ENCODE measurements at places on chromosomes 6 and 20. TPM values are rescaled to one million over a fixed set of nuclear protein-coding genes. Genes with fewer than 3 reads are reported as not detected.

DNA sequence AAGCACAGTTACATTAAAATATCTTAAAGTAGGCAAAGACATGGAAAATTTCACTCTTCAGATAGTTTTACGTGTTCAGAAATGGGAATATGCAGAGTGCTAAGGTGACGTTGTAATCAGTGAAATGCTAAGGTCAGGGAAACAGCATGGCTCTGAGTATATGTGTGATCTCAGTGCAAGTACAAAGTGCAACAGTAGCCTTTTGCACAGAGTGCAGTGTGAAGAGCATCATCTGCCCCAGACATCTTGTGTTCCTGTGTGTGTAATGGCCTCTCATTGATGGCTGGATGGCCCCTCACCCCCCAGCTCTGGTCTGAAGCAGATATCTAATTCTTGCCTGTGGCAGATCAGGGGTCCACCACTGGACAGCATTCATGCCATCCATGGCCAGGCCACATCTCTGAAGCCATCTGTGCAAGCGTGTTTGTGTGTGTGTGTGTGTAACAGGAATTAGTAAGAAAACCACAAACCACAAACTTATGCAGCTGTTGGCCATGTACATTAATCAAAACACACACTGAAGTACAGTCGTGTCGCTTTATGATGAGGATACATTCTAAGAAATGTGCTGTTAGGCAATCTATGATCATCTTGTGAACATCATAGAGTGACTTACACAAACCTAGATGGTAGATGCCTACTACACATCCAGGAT lies 165.1 kb downstream of the RALGAPA2 start:
- no peak for DNase-seq

DNA sequence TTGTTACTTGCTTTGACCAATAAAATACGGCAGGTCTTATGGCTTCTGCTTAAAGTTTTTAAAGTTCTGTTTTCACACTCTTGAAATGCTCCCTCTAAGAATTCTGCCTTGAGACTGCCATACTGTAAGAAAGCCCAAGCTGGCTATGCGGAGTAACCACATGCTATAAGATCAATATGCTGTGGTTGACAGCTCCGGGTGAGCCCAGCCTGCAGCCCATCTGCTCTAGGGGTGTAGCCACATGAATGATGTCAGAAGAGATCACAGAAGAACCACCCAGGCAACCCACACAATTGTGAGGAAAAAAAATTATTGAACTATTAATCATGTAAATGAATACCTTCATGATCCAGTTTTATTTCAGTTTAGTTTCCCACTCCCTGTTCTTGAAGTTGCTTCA lies 26.1 kb upstream of the SH3BGRL2 start:
- no peak for DNase-seq

DNA sequence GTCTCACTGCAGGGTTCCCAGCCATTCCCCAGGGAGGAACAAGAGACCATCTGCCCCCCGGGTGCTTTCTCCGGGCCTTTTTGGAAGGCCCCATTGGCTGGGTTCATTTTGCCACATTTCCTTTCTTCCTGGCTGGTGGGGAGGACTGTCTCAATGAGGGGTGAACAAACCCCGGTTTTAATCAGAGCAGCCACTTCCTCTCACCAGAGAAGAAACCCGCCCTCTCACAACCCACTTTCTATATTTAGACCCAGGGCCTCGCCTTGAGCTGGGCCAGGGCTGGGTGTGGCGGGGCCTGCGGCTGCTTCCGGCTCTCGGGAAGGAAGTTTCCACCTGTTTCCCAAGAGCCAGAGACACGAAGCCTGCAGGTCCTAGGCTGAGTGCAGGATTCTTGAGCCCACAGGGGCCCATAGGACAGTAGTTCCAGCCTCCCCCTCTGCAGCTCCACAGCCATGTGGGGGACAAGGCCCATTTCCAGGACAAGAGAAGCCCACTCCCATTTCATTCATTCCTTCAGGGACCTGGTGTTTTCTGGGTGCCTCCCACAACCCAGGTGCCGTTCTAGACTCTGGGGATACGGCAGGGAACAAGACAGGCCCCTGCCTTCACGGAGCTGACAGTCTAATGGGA lies 41.8 kb downstream of the RBM38 start:
- no peak for DNase-seq

- no peak for DNase-seq
Measured at GRCh38 chr6:1630212-1630770, 20.6 kb downstream of the FOXC1 start.

DNA sequence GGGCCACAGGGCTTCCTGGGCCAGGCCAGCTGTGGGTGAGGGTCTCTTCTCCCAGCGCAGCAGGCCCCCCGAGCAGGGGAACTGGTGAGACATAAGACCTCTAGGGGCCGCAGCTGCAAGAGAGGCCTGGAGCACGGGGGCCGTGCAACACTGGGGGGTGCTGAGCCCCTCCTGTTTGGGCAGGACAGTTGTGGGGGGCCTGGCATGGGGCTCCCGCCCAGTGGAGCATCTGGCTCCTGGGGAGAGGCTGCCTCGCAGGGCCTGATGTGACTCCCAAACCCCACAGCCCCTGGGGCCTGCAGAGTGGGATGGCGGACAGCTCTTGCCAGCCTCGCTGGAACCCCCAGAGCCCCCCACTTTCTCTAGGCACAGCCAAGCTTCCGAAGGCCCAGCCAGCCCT lies 16.9 kb upstream of the GATA5 start:
- DNase-seq: no peak

RIMS4 gene
- total RNA-seq: 3.6 TPM

DNA sequence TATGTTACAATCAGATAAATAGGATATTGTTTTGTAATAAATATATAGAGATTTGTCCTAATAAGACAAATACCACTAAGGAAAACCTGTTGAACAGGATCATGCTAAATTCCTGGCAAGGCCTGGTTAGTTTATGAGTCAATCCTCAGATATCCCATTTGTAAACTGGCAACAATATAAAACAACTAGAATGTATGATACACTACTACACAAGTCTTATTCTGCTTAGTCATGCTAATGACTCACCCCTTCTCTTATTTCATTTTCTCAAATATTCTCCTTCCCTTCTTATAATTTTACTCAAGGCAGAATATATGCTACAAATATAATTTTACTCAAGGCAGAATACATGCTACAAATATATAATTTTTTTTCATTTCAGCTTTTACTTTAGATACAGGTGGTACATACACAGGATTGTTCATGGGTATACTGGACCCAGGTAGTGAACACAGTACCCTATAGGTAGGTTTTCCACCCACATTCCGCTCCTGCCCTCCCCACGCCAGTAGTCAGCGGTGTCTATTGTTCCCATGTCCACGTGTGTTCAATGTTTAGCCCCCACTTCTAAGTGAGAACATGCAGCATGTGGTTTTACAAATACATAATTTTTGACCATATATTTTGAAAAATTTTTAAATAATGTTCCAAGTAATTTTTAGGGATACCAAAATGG lies 6.3 kb downstream of the OSER1 start:
- no peak for DNase-seq

DNA sequence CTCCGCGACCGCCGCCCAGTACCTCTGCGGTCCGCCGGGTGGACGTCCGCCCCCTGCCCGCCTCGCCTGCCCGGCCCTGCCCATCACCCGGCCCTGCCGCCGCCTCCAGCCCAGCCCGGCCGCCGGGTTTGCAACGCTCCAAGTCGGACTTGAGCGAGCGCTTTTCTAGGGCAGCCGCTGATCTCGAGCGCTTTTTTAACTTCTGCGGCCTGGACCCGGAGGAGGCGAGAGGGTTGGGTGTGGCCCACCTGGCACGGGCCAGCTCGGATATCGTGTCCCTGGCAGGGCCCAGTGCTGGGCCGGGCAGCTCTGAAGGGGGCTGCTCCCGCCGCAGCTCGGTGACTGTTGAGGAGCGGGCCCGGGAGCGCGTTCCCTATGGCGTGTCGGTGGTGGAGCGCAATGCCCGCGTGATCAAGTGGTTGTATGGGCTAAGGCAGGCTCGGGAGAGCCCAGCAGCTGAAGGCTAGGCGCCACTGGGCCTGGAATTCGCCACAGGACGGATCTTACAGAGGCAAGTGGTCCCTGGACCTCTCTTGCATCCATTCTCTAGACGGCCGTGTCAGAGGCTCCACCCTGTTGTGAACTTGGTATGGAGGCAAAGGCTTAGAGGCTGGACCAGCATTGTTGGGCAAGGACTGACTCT lies 11.8 kb downstream of the FAM110A start:
- no peak for DNase-seq

SEL1L2 gene
- not detected for total RNA-seq

UBE2C gene
- total RNA-seq: 46.4 TPM

FAM209A gene
- total RNA-seq: 0.52 TPM
